ENCODE measurements at places on chromosomes 5 and 9.

GRCh38 chr5:68562308-68562707, 346.8 kb downstream of the PIK3R1 start:
- DNase-seq: no peak

GRCh38 chr9:132293145-132293721, 61.6 kb downstream of the SETX start:
- no peak for DNase-seq

DNA sequence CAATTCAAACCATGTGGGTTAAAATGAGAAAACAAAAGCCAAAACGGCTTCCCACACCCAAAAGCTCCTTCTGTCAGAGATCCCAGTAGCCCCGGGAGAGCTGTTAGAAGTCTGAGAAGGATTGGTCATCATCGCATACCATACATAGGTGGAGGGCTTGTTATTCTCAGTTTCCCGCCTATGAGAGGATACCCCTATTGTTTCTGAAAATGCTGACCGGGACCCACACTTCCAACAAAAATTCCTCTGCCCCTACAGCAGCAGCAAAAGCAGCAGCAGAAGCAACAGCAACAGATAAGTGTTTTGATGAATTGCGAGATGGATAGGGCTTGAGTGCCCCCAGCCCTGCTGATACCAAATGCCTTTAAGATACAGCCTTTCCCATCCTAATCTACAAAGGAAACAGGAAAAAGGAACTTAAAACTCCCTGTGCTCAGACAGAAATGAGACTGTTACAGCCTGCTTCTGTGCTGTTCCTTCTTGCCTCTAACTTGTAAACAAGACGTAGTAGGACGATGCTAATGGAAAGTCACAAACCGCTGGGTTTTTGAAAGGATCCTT, at the start of gene TEK:
TSS of gene TEK (plus strand) at position 245 of the 561 bp plus-strand sequence. CDS start 366 bp downstream, outside the sequence.
- DNase-seq: no peak

- no peak for DNase-seq
These were observed 632 bp upstream of the PRKAA1 start for GRCh38 chr5:40798801-40799210.

GRCh38 chr9:82201196-82201595, 212.6 kb downstream of the SPATA31D1 start:
- DNase-seq: no peak

- no peak for DNase-seq
These were observed 18.7 kb downstream of the DAPK1 start for GRCh38 chr9:87516222-87516925.

All from stimulated activated CD4-positive, alpha-beta T cell treated with anti-CD3 and anti-CD28 coated beads, Interleukin-4, amount 100 ng/mL, for 48 hours (primary cell).